ENCODE measurements at places on chromosomes 16 and 17.

DNA sequence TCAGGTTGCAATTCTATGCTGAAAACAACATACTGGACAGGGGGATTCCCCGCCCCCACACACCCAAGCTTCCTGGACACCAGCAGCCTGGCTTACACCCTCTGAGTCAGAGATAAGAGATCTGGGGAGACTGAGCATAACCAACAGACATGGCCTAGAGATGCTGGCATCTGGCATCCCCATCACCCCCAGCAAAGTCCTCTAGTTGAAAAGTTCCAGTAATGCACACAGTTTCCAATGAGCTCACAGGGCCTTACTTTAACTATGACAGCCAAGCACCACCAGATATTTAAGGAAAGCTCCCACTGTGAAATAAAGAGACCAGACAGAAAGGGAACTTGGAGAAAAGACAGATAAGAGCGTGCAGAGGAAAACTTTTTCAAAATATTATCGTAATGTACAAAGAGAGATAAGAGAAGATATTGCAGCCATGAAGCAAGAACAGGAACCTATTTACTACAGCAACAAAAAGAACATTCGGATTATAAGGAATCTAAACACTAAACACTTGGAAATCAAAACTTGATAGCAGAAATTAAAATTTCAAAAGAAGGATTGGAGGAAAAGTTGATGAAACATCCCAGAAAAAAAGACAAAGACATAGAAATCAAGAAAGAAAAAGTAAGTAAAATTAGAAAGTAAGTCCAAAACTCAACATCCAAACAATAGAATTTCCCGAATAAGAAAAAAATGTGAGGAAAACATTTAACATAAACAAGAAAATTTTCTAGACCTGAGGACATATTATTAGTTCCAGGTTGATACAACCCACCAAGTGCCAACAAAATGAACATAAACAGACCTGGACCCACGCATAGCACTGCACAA, 17.2 kb upstream of the ALOX15 start:
- DNase-seq = no peak

DNA sequence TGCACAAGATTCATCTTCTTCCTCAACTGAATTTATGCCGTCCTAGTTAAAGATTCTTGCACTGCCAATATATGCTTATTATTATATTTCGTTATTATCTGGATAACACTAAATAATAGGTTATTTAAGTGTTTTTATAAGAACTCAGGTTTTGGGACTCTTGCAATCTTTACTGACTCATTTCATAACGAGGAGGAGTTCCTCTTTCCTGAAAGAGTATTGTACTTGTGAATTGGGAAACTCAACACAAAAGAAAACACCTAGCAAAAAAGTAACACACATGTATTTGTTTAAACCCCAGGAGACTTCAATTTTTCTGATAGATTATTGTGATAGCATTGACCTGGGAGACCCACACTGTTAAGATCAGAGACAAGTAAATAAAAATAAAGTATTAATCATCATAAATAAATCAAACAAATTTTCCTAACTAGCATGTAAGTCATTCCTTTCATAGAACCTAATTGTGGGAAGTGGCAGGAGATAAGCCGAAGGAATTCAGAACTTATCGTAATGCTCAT, 505.8 kb downstream of the KCNJ2 start:
- DNase-seq = no peak

GRCh38 chr16:12965274-12965804, 63.9 kb downstream of the SHISA9 start:
- no peak for DNase-seq

- no peak for DNase-seq
These were observed 86.2 kb downstream of the CRISPLD2 start for GRCh38 chr16:84905965-84906460.

- DNase-seq = no peak
These were observed 555 bp downstream of the TTYH2 start for GRCh38 chr17:74213861-74214391.

GRCh38 chr16:13896543-13897182, 23.3 kb upstream of the ERCC4 start:
- DNase-seq = no peak

DNA sequence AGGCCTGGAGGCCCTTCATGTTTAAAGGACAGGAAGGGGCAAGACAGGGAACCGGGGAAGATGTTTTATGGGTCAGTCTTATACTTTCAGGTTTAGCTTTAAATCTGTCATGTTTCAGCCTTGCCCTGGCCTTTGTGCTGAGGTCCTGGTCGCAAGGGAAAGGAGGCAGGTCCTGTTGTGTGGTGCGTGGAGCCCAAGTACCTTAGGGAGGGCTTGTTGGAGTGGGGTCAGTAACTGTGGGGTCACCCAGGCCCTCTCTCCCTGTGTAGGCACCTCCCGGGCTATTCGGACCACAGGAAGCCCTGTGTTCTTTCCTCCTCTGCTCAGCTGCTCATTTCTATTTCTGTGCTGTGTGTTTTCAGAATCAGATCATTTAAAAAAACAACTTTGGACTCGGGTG, 42.7 kb downstream of the MPRIP start:
- no peak for DNase-seq

- no peak for DNase-seq
These were observed 66.1 kb downstream of the SMG6 start for GRCh38 chr17:2237521-2237921.

- DNase-seq = no peak
These were observed 21.8 kb downstream of the ITGB3 start for GRCh38 chr17:47275245-47275984.

DNA sequence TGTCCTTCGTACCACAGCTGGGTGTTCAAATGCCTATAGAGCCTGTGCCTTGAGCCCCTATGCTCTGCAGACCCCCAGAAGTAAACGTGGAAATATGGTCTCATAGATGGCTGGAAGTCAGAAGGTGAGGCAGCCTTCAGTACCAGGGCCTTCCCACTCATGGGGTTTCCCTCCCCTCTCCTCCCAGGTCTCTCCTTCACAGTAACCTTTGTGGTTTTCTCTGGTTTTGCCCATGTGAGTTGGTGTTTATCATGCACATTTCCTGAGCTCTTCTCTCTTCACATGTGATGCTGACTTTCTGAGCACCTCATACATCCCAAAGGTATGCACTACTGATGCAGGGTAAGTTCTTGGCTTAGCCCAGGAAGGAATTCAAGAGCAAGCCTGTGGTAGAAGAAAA, 35.4 kb downstream of the TMEM114 start:
- no peak for DNase-seq

DNA sequence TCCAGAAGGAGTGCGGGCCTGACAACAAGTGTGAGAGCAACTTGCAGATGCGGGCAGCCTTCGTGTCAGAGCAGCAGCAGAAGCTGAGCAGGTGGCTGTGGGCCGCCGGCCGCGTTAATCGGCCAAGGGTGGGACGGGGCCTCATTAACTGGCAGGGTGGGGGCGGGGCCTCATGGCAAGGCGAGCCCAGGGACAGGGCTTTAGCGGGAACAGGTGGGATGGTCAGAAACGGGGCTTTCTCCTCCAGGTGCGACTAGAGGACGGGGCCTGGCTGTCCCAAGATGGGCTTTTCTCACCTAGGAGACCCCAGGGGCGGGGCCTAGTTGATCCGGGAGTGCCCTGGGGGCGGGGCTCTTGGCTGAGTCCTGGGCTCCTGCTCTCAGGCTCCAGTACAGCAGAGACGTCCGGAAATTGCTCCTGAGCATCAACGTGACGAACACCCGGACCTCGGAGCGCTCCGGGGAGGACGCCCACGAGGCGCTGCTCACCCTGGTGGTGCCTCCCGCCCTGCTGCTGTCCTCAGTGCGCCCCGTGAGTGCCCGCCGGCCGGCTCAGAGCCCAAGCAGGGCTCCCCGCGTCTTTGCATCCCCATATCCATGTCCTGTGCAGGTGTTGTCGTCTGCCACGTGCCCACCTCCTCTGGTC, 18.4 kb upstream of the PDK2 start:
- no peak for DNase-seq

DNA sequence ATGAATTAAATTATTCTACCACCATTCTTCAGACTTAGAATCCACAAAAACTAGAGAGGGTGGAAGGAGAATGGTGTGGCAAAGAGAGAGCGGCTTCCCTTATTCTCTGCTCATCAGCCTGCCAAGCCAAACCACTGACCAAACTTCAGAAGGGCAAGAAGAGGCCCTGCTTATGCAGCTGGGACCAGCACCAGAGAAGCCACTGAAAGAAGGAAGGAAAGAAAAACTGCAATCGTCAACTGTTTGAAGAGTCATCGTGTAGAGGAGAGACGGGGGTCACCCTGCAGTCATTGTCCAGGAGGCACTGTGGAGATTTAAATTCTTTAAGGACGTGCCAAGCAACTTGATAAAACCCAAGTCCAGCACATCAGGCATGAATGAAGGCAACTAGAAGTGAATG, 15.6 kb downstream of the PMP22 start:
- no peak for DNase-seq

DNA sequence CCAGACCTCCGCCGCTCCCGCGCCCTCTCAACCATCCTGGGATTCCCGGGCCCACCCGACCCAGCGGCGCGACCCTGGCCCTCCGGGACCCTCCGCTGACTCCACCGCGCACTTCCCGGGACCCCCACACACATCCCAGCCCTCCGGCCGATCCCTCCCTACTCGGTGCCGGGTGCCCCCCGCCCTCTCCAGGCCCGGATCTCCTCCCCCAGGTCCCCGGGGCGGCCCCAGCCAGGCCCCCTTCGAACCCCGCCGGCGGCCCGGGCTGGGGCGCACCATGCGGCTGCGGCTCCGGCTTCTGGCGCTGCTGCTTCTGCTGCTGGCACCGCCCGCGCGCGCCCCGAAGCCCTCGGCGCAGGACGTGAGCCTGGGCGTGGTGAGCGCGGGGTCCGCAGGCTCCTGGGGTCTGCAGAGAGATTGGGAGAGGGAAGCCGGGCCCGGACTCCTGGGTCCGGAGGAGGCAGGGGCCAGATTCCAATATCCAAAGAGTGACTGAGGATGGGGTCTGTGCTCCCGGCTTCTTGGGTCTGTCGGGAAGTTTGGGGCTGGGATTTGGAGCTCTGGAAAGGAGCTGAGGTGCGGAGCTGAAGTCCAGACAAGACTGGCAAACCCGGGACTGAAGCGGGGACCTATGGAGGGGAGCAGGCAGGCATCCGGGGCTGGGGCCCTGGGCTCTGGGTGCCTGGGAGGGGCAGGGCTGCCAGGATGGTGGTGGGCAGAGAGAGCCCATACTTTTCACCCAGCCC, 453 bp downstream of the MMP25 start:
- DNase-seq = no peak

GRCh38 chr17:50297407-50297865, 23.2 kb downstream of the TMEM92 start:
- DNase-seq = peak; percentile 51

- no peak for DNase-seq
These were observed 42.3 kb downstream of the IRX3 start for GRCh38 chr16:54244061-54244886.

- DNase-seq = no peak
These were observed 14.2 kb downstream of the NKIRAS2 start for GRCh38 chr17:42034059-42034458.

- DNase-seq = no peak
These were observed 15.8 kb downstream of the MBTD1 start for GRCh38 chr17:51244041-51244440.

DNA sequence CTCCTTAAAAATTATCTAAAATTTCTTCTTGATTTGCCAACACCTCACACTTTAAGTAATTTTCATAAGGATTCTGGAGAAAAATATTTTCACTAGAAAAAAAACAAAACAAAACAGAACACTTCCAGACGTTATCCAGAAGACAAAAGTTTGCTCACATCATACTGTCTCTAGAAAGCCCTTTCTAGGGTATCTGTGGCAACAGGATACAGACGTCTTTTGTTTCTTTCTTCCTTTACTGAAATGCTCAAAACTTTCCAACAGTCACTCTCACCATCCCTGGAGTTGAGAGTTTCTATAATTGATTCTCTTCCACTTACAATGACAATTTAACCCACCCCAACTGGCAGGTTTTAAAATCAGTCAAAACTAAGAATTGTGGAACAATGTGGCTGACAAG, 2.6 kb downstream of the ZC3H7A start:
- DNase-seq = no peak

- no peak for DNase-seq
These were observed 14.6 kb downstream of the IL32 start for GRCh38 chr16:3080024-3080423.

- no peak for DNase-seq
These were observed 83.9 kb upstream of the CIBAR2 start for GRCh38 chr16:85195900-85196772.

DNA sequence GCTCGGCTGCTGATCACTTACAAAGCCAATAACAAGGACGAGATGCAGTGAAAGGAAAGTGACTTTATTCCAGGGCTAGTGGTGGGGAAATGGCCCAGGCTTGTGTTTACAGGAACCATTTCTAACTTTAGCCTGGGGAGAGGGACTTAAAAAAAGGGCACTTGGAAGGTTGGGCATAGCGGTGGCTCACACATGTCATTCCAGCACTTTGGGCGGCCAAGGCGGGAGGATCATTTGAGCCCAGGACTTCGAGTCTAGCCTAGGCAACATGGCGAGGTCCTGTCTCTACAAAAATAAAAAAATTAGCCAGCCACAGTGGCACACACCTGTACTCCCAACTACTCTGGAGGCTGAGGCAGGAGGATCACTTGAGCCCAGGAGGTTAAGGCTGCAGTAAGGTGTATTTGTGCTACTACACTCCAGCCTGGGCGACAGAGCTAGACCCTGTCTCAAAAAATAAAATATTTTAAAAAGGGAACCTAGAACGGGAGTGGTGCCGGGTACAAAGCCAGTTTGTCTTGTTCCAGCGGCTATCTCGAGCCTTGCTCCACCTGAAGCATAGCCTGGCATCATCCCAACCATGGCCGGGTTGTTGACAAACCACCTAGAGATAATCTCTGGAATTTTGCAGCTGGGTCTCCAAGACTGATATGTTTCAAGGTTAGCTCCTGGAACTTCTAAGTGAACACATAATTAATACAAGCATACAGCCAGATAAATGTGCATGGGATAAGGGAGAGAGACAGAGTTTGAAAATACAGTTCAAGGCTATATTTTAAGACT, 5.7 kb upstream of the TVP23A start:
- no peak for DNase-seq

DNA sequence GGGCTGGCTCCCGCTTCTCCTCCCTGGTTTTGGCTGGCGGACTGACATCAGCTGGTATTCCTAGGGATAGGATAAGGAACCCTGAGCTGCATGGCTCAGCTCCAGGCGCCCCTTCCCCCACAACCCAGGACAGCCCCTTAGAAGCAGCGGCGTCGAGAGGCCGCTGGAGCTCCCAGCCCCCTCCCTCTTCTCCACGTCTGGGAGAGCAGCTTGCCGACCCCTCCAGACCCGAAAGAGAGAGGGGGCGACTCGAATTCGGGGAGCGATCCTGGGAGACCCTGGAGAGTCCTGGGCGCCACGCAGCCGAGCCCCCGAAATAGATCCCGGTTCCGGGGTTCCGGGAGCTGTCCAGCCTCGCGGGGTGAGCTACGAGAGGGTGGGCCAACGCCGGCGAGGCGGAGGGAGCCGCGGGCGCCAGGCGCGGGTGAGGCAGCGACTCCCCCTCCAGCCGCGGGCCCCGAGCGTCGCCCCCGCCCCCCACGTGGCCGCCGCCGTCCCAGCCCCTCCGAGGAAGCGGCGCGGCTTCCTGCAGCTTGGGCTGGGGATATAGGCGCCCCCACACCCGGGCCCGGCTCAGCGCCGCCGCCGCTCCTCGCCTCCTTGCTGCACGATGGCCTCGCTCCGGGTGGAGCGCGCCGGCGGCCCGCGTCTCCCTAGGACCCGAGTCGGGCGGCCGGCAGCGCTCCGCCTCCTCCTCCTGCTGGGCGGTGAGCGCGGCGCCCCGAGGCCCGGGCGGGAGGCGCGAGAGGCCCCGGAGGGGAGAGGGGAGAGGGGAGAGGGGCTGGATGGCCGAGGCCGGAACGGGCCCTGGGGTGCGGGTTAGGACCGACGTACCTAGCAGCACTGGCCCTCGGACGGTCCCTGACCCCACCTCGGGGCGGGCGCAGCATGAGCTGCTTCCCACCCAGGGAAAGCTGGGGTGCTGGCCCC, at the start of gene RAMP2:
RAMP2 (plus strand) TSS at position 576 of the 930 bp plus-strand sequence; CDS start at position 611, 35 bp downstream.
- DNase-seq = no peak
